ENCODE measurements at places on chromosomes 4 and X.

DNA sequence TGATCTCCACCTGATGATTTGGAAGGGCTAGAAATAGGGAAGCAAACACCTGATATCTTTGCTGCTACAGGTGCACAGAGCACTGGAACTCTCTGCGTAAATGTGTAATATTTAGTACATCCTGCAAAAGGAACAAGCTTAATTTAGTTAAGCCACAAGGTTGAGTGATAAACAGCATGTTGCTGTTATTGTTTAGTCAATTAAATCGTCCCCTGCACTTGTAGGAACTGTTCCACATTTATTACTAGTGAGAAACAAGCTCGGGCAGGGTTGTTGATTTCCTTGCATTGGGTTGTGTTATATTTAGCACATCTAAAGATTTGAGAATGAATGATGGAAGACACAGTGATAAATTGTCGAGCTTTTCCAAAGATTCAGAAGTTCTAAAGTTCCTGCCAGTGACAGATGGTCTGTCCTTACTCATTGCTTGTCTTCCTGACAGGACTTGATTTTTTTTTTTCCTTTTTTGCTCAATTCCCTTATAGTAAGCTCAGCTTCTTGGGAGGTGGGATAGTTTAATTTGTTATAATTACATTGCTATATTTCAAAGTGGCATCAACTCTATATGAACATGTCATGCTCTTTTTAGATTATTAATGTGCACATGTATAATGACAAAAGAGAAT, 627.0 kb upstream of the ATOH1 start:
- no peak for DNase-seq

- no peak for DNase-seq
Measured at GRCh38 chr4:106565727-106566126, 197.1 kb upstream of the GIMD1 start.

DNA sequence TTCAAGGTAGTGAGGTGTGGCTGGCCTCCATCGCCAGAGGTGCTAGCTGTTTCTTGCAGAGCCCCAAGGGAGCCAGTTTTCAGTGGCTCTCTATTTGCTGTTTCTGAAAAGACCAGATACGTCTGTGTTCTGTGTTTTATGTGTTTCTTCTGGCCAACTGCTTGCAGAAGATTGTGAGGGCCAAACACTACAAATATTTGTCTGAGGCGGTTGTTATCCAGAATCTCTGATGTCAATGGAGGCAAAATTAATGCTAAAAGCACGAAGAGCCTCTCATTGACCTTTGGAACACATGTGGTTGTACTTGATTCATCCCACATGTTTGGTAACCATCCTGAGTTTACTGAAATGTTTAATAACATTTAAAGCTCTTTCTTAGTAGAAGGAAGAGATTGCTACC, 113.9 kb downstream of the CT47B1 start:
- DNase-seq: no peak

DNA sequence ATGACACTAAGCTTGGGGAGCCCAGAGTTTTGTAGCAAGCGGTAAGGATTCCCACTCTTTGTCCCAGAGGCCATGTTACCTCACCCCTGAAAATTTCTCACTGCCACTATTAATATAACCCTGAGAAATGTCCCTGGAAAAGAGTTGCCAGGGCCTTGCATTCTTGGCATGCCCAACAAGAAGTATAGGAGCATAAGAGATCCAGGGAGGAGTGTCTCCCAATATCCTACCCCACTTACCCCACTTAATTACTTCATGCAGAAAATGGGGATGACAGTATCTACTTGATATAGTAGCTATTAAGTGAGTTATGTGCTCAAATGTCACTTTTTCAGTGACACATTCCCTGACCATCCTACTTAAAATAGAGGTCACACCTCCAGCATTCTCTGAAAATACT, 120.5 kb upstream of the C1GALT1C1 start:
- DNase-seq: no peak

DNA sequence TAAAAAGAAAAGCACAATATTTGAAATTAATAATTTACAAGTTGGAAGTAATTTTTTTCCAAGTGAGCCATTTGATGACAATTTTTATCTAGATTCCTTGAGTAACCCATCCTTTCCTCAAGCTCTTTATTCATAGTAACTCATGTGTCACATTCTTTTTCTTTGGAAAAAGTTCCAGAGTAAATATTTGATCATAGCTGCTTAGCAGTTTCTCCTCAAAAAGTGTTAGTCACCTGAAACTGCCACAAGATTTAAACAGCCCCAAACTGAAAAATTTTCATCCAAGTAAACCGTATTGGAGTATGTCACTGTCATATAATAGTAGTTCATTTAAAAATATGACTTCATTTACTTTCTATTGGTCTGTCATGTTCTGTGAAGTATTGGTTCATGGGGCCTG, 94.6 kb upstream of the CASK start:
- DNase-seq: no peak
